Muscle of leg (tissue), 16 donors: ENCODE measurements at places on chromosomes 7 and 10.

GRCh38 chr7:70795948-70796347 is 336.0 kb upstream of the GALNT17 start:
- DNase-seq = no peak

DNA sequence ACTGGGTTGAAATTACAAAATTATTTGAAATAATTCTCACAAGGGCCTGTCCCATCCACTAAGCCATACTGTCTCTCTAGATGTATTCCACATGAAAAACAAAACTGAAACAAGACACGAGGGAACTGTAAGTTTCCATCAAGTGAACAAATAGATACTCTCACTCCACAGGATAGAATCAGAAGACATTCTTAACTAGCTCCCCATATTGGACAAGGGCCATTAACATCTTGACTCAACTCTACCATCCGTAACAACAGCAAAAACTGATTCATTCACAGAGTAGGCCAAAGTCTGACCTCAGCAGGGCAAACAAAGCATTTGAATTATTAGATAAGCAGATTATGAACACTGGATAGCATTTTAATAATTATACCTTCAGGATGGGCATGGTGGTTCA is 29.1 kb downstream of the UBE2H start:
- DNase-seq = no peak

GRCh38 chr7:33873981-33874750 is 31.2 kb upstream of the BMPER start:
- DNase-seq = no peak

DNA sequence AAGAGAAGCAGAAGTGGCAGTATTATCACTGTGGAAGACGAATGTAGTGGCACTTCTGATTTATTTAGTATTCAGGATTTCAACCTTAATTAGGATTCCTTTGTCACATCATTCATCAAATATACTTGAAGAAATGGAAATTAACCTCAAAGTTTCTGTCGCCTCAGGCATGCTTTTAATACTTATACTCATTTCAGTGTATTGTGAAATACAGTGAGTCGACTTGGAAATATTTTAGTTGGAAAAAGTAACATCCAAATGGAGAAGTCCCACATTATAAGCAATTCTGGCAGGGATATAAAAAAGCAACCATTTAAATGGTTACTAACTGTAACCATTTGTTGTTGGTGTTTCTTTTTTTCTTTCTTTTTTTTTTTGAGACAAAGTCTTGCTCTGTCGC is 648.8 kb downstream of the ARL4A start:
- peak; percentile 49 for DNase-seq

DNA sequence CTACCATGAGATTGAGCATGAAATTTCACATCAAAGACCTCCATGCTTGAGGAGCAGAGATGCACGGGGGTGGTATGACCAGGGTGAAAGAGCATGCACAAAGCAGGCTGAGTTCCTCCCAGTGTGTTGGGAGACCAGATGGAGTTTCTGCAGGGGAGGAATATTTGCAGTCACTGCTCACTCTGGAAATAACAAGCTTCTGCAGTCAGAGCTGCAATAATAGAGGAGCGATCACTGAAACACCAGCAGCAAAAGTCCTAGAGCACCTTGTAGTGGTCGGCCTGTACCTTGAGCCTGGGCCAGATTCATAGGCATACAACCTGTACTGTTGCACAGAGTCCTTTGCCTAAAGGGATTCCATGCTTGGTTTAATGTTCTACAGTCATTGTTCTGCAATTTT is 184.5 kb upstream of the SP8 start:
- no peak for DNase-seq

- DNase-seq = no peak
Observed at GRCh38 chr10:4804465-4804864, 21.5 kb upstream of the AKR1E2 start.

DNA sequence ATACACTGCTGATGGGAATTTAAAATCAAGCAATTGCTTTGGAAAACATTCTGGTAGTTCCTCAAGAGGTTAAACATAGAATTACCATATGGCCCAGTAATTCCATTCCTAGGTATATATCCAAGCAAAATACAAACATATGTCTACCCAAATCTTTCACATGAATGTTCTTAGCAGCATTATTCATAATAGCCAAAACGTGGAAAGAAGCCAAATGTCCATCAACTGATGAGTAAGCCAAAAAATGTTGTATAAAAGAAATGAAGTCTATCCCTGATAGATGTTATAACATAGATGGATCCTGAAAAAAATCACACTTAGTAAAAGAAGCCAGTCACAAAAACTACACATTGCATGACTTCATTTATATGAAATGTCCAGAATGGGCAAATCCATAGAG is 893.0 kb downstream of the SORCS3 start:
- DNase-seq = no peak
